ENCODE measurements at places on chromosomes 12 and 14.
A peak's percentile ranks its signal among the peaks of the same experiment; 100 is the strongest.

DNA sequence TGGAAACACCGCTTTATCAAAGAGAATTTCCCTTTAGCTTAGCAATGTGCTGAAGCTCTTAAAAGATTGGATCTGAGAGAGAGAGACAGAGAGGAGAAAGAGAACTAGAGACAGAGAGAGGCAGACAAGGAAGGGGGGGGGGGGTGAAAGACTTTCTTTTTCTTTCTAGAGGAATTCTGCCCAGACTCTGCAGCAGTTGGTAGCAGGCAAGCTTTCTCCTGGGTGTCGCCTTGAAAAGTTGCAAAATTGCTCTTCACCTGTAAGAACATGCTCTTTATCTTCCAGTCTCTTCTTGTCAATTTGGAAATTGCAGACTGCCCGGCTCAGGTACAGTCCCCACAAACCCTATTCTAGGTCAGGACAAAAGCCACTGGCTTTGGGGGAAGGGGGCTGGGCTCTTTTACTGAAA lies 2.9 kb upstream of the OTX2 start:
- DNase-seq = no peak

DNA sequence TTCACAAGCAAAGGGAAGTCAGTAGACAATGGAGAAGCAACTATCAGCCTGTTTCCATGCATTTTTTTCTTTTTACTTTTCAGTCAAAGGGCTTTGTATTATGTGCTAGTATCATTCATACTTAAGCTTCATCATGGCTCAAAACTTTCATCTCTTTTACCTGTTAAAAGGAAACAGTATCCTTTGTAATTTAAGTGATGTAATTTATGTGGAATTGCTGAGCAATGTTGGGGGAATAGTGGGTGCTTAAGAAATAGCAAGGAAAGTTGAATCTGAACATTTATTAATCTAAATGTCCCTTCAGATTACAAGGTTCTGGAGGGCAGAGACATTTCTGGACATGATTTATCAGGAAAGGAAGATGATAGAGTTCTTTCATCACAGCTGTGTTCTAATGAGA lies 915.3 kb downstream of the VRK1 start:
- DNase-seq = no peak

- DNase-seq = no peak
Observed at GRCh38 chr12:11859705-11860425, 210.4 kb downstream of the ETV6 start.

- DNase-seq = no peak
Observed at GRCh38 chr12:130405332-130405731, 67.6 kb downstream of the PIWIL1 start.

- DNase-seq = no peak
Observed at GRCh38 chr12:4812624-4813327, 92.6 kb downstream of the GALNT8 start.

DNA sequence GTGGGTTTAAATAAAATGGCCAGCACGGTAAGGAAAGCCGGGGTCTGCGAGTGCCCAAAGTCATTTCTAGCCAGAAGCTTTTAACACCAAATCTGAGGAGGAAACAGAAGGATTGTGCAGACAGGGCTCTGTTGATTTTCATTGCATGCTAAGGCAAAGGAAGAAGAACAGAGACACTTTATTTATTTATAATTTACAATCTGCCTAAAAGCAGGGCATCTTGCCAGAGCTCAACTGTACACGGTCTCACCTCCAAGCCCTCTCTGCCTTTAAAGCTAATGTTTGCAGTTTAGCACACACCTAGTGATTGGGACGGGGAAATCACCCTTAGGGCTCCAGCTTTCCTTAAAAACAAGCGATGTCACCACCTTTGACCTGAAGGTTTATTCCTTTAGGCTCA lies 4.0 kb downstream of the KCNA5 start:
- no peak for DNase-seq

- peak; percentile 29 for DNase-seq
Observed at GRCh38 chr12:103503546-103504480, 8.0 kb upstream of the C12orf42 start.

Measured in activated T-helper 1 cell treated with Interleukin-2 at 50 U/mL for 16 hours (primary cell).